ENCODE measurements at places on chromosomes 5 and 9.

DNA sequence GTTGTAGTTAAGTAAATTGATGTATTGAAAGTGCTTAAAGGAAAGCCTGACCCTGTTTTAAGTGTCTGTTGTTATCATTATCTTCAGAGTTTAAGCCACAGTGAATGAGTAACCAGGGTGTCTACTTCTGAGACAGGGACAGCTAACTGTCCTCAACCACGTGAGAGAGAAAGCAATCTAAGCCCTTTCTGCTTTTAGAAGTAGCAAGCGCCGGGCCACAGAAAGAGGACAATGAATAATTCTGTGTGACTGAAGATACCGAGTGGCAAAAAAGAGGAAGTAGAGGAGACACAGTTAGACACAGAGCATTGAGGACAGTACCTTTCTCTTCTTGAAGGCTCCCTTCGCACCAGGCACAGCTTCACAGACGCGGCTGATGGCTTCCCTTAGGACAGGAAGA is 86.3 kb downstream of the S1PR3 start:
- DNase-seq = no peak

- no peak for DNase-seq
These were observed 136.6 kb downstream of the PIK3R1 start for GRCh38 chr5:68352166-68352565.

DNA sequence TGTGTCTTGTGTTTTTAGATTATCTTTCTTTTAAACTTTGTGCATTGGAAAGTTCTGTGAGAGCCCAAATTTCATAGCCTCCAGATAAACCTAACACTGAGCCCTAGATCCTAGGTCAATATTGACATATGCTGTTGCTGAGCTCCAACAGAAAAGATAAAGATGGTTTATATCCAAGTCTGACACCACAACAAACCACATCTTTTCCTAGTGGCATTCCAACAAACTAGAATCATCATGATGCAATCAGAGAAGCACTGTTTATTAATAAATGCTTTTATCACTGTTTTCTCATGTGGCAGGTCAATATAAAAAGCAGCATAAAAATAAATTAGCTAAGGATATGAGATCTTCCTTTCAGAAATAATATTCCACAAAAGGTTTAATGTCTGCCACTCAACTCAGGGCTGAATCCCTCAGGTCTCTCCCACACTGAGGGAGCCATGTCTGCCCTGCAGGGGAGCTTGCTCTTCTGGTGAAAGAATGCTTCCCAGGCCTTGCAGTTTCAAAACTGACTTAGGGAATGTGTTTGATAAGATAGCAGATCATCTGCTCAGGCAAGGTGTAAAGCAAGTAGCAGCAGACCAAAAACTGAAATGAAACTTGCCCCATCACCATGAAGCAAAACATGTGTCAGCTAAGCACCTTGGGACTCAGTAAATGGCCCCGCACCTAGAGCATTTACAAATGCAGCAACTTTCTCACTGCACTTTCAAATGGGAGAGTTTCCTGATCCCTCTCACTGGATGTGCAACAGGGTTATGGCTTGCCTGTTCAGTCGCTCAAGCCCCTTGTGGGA is 493.0 kb downstream of the AGTPBP1 start:
- no peak for DNase-seq

GRCh38 chr9:111463048-111463447 is 21.1 kb downstream of the ECPAS start:
- DNase-seq = no peak

- no peak for DNase-seq
These were observed 9.5 kb downstream of the CDH18 start for GRCh38 chr5:19978476-19978875.

DNA sequence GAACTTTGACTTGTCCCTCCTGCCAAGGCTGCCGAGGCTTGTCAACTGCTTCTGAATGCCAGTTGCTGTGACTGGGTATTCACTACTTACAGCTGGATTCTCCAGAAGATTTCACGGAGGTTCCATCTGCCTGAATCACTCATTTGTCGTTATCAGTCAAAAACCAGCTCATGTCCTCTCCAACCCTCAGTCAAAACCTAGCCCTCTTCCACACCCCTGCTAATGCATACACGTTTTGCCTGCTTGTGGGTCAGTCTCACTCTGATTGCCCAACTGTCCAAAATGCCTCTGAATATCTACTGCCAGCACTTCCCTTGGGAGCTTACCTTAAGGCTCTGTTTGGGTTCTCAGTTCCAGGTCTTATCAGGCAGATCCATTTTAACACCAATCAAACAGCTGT is 238.6 kb upstream of the TMEM161B start:
- no peak for DNase-seq

DNA sequence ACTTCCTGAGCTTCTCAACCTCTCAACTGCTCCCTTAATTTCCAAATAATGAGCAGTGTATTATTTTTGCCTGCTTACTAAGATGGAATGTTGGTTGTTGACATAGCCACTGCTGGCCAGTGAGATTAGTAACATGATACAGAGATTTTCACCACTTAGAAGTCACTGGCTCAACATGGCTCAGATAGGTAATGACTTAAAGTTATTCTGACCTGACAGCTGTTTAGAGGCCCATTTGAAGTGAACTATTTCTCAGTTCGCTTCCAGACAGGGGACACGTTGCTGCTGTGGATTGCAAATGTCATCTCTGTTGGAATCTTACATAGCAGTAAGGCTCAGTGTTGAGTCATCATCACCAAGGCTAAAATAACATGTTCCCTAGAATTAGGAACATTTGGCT is 490.2 kb downstream of the TLE4 start:
- no peak for DNase-seq

GRCh38 chr5:8756498-8757084 is 789.3 kb downstream of the SEMA5A start:
- no peak for DNase-seq

- no peak for DNase-seq
These were observed 655 bp downstream of the MARVELD2 start for GRCh38 chr5:69415584-69415958.
